CD4-positive, alpha-beta T cell (primary cell): ENCODE measurements at places on chromosomes 1 and 21. TPM values are rescaled to one million over a fixed set of nuclear protein-coding genes. Genes with fewer than 3 reads are reported as not detected.

The CYYR1 gene
- total RNA-seq: not detected

The PRAMEF12 gene
- total RNA-seq: not detected

DNA sequence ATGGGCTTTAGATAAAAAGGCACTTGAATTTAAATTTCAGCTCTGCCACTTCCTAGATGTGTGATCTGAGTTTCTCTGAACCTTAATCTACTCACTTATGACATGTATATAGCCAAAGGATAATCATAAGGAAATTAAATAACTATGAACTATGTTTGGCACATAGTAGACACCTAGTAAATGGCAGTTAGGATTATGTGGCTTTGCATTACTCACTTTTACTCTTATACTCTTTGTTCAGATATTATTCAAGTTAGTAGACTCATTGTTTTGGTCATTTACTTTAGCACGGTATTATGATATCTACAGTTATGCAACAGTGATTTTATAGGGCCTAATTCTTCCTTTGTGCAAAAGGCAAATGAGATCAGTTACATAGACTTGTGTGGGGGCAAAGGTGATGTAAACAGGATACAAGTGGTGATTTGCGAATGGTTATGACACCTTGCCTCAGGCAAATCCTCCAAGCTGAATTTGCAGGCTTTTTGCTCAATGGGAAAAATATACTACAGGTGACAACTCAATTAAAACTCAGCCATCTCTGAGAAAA is 297.2 kb upstream of the PBX1 start:
- no peak for DNase-seq

- peak; percentile 42 for DNase-seq
Measured at GRCh38 chr1:197774466-197775281, 606 bp downstream of the DENND1B start.

- no peak for DNase-seq
Measured at GRCh38 chr1:59477286-59477685, 180.4 kb downstream of the FGGY start.

DNA sequence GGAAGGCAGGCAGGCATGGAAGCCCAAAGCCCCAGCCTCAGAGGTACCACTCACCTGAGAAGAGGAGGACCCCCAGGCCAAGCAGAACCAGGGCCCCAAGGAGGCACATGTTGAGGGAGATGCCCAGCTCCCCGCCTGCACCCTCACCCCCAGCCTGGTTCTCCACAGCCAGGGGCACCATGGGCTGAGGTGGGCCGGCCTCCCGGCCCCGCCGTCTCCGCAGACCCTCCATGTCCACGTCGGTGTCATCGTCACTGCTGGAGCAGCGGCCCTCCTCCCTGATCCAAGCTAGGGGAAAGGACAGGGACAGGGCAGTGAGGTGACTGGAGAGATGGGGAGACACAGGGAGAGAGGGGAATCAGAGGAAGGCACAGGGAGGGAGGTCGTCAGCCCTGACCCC is 7.8 kb downstream of the PBXIP1 start:
- no peak for DNase-seq

DNA sequence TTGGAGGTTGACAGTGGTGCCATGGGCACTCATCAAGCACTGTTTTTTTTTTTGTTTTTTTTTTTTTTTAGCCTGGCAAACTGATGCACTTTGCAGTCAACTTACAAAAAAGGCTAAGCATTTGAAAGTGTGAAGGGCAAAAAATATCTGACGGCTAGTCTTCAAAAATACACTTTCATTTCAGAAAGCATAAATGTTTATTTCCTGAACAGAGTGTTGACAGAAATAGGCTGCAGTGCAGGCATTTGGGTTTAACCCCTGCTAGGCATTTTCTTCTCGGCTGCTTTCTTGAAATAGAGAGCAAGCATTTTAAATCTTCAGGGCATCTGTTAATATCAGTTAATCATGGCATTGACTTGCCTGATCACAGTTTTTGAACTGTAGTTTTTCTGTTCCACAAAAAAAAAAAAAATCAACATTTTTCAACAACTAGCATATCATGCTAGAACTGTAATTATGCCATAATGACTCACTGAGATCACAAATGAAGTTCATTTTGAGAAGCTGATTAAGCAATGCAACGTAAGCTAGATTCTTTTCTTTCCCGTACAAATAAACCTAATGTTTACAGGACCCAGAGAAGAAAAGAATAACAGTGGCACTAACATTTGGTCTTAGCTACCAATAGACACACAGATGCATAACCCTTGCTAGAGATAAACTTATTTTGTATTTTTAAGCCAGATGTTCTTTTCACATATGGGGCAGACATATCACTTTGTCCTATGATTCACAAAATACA is 100.4 kb upstream of the USH2A start:
- no peak for DNase-seq

GRCh38 chr1:109133002-109133706 is 19.2 kb downstream of the ELAPOR1 start:
- no peak for DNase-seq
